Psoas muscle (tissue), 8 donors: ENCODE measurements at places on chromosomes 13 and 19.

DNA sequence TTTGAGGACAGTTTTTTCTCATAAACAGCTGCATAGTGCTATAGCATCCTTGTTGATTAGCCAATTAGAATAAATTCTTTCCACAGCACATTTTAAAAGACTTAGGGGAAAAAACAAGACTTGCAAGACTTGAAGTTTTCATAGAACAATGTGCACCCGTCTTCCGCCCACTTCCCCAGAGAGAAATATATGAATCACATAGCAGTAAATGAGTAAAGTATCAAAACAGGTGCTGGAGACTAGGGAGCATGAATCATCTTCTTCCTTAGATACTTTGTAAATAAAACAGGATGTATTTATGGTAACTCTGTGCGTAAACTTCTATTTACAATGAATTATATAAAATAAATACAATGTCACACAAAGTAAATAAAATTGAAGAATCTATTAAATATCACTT lies 75.1 kb downstream of the COL4A2 start:
- no peak for DNase-seq

GRCh38 chr13:112103961-112104880 lies 37.3 kb downstream of the SOX1 start:
- DNase-seq: no peak

DNA sequence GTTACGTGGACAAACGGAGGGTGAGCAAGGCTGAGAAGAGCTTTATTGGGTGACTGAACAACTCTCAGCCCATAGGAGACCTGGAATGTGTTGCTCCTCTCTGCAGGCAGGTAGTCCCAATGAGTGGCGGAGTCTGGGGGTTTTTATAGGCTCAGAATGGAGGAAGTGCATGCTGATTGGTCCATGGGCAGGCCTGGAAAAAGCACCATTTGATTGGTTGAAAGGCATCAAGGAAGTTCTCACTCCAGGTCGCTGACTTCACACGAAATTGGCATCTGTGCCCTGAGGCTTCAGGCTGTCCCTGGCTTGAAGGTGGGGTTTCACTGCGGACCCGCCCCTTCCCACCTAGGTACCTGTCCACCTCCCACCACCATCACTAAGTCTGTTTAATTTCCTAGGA lies 65.4 kb downstream of the SPATA13 start:
- no peak for DNase-seq

GRCh38 chr19:47446534-47447469 lies 24.9 kb downstream of the SLC8A2 start:
- DNase-seq: no peak

DNA sequence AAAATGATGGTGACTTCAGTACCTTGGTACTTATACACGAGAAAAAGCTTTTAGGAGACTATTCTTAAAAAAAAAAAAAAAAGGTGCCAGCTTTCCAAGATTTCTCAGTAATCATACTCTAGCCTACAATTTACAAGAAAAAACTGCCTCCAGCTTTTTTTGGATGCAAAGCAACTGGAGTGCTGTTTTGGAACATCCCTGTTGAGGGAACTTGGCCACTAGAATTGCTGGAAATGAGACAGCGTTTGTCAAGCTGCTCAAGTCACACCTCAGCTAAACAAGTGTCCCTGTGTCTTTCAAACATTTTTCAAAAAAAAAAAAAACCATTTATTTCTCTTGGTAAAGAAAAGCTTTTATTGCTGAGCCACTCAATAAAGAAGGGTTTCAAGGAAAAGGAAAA lies 413.1 kb upstream of the ARGLU1 start:
- DNase-seq: no peak

- DNase-seq: no peak
Measured at GRCh38 chr13:32447894-32448623, 20.1 kb upstream of the N4BP2L1 start.

GRCh38 chr19:45827459-45828093 lies 12.5 kb upstream of the RSPH6A start:
- DNase-seq: peak; percentile 37
